T-helper 1 cell treated with Interleukin-12 subunit alpha and Interleukin-12 subunit beta and Interleukin-4 antibody, amounts not matched to agents 30 ng/mL and 1 ng/mL, for 36 hours (primary cell): ENCODE measurements at places on chromosomes 4 and X. TPM values are rescaled to one million over a fixed set of nuclear protein-coding genes. Genes with fewer than 3 reads are reported as not detected.

ZNF711 gene
- total RNA-seq: 0.12 and 0.54 TPM in 2 replicates

SH3D19 gene
- total RNA-seq: not detected in 2 replicates

PNMA6F gene
- not detected in 2 replicates for total RNA-seq

ATP2B3 gene
- total RNA-seq: 0.07 and 0.12 TPM in 2 replicates

PLK4 gene
- total RNA-seq: 38.1 and 40.1 TPM in 2 replicates

TCP11X2 gene
- total RNA-seq: not detected in 2 replicates

RHOXF2 gene
- total RNA-seq: not detected in 2 replicates

FSTL5 gene
- total RNA-seq: not detected in 2 replicates

RBM47 gene
- 3.8 and 4.7 TPM in 2 replicates for total RNA-seq

C4orf54 gene
- not detected in 2 replicates for total RNA-seq

MAGEC1 gene
- total RNA-seq: not detected in 2 replicates

SLC25A5 gene
- total RNA-seq: 332 and 335 TPM in 2 replicates

CDKL2 gene
- 0.49 and 0.66 TPM in 2 replicates for total RNA-seq

MECP2 gene
- total RNA-seq: 69.8 and 71.4 TPM in 2 replicates

CXCL11 gene
- 0.12 and 0.46 TPM in 2 replicates for total RNA-seq

MFAP3L gene
- total RNA-seq: 0.27 and 0.32 TPM in 2 replicates

ARSJ gene
- not detected in 2 replicates for total RNA-seq

MAGEC3 gene
- not detected in 2 replicates for total RNA-seq

IL15 gene
- 3.8 and 4.0 TPM in 2 replicates for total RNA-seq

SSX4B gene
- not detected in 2 replicates for total RNA-seq

ADH1B gene
- total RNA-seq: not detected in 2 replicates

FGF5 gene
- total RNA-seq: not detected in 2 replicates

TLL1 gene
- 0.05 TPM in 1 of 2 replicates, not detected in the other for total RNA-seq

NEUROG2 gene
- not detected in 2 replicates for total RNA-seq

TBC1D8B gene
- 0.49 and 0.51 TPM in 2 replicates for total RNA-seq

KCTD8 gene
- total RNA-seq: not detected in 2 replicates

SCOC gene
- total RNA-seq: 22.3 and 23.8 TPM in 2 replicates

PRKG2 gene
- 0.27 and 0.61 TPM in 2 replicates for total RNA-seq

COL4A6 gene
- total RNA-seq: not detected in 2 replicates

NAT8L gene
- total RNA-seq: 5.1 and 5.2 TPM in 2 replicates

CYTL1 gene
- total RNA-seq: not detected in 2 replicates

CDKL5 gene
- total RNA-seq: 0.68 and 1.2 TPM in 2 replicates

FBXL5 gene
- 34.9 and 37.5 TPM in 2 replicates for total RNA-seq

TMEM144 gene
- 0.39 TPM in 1 of 2 replicates, not detected in the other for total RNA-seq

CORIN gene
- 0.34 and 0.49 TPM in 2 replicates for total RNA-seq

NXF2B gene
- total RNA-seq: not detected in 2 replicates

DCX gene
- not detected in 2 replicates for total RNA-seq

CD38 gene
- 213 and 216 TPM in 2 replicates for total RNA-seq

KANTR gene
- total RNA-seq: 8.6 and 9.0 TPM in 2 replicates

MID1 gene
- 0.07 and 0.22 TPM in 2 replicates for total RNA-seq

IL13RA2 gene
- not detected in 2 replicates for total RNA-seq

NUDT10 gene
- 0.12 TPM in 1 of 2 replicates, not detected in the other for total RNA-seq
